H7 (cell line): ENCODE measurements at places on chromosomes 11 and 22. TPM values are rescaled to one million over a fixed set of nuclear protein-coding genes. Genes with fewer than 3 reads are reported as not detected.
A peak's percentile ranks its signal among the peaks of the same experiment; 100 is the strongest.

GRCh38 chr11:75919525-75919924, 104.5 kb downstream of the UVRAG start:
- DNase-seq: no peak

DNA sequence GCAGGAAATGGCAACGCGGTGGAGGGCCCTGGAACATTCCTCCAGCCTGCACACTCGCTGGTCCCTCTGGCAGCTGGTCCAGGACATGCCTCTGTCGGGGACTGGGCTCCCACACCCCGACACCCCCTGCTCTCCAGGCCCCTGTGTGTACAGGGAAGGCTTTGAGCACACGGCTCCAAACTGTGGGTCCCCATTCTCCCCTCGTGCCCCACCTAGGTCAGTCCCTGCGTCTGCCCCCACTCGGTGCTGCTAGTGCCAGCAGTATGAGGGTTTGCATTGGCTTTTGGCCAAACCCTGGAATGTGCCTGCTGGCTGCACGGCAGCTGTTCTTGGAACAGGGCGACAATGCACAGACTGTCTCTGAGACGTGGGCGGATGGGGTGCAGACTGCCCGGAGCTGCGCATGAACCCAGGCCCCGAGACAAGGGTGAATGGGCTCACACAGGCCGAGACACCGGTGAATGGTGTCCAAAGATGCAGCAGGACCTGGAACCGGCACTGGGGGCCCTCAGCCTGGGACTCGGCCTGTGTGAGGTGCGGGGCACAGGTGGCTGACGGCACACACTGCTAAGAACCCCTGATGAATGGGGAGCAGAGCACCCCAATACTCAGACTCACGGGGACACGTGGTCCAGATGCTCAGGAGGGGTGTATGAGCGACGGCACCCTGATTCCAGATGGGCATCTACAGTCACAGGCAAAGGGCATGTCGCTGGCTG, 7.5 kb upstream of the SYT8 start:
- DNase-seq: peak; percentile 50

DNA sequence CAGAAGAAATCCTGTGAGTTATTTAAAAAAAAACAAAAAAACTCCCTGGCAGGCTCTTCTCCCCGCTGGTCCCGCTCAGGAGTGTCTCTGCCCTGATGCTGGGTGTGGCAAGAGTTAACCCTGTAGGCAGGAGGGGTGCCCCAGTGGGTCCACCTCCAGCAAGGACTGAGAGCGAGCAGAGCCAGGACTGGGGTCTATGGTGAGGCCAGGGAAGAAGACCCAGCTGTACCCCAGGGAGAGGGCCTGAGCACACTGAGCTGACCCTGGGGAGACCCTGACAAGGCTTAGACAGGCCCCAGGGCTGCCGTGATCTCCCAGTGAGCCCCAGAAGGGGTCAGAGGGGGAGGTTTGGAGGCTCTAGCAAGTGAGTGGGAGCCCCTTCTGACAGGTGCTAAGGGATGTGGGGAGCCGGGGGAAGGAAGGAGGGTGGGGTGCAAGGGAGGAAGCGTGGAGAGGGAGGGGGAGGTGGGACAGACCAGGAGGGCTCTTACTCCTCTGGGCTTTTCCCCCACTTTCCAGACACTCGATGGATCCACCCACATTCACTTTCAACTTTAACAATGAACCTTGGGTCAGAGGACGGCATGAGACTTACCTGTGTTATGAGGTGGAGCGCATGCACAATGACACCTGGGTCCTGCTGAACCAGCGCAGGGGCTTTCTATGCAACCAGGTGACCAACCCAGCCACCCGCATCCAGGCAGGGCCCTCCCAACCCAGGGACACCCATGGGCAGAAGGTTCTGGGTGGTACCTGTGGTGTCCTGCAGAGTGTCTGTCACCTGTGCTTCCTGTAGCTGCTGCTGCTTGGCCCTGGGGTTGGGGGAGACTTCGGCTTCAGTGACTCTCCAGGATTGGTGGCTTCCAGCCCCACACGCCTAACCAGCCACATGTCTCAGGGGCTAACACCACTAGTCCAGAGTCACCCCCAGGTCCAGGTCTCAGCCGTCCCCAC, 6.4 kb downstream of the APOBEC3G start:
- DNase-seq: peak; percentile 27

GRCh38 chr22:22375576-22376351, 131.2 kb downstream of the VPREB1 start:
- DNase-seq: no peak

DNA sequence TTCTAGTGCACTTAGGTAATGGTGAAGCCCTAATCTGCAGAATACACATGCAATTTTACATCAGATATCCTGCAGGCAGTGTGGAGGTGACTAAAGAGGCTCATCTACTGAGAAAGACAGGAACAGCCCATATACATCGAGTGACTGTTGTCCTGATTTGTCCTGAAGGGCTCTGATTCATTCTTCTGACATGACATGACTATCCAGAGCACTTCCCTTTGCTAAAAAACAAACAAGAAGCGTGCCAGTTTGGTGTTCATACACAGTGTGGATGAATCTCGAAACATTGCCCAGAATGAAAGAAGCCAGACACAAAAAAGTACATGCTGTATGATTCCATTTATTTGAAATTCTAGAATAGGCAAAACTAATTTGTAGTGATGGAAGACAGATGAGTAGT, 48.0 kb upstream of the AMPD3 start:
- DNase-seq: no peak

- DNase-seq: no peak
These were observed 49.9 kb downstream of the MAML2 start for GRCh38 chr11:96293109-96293508.

DNA sequence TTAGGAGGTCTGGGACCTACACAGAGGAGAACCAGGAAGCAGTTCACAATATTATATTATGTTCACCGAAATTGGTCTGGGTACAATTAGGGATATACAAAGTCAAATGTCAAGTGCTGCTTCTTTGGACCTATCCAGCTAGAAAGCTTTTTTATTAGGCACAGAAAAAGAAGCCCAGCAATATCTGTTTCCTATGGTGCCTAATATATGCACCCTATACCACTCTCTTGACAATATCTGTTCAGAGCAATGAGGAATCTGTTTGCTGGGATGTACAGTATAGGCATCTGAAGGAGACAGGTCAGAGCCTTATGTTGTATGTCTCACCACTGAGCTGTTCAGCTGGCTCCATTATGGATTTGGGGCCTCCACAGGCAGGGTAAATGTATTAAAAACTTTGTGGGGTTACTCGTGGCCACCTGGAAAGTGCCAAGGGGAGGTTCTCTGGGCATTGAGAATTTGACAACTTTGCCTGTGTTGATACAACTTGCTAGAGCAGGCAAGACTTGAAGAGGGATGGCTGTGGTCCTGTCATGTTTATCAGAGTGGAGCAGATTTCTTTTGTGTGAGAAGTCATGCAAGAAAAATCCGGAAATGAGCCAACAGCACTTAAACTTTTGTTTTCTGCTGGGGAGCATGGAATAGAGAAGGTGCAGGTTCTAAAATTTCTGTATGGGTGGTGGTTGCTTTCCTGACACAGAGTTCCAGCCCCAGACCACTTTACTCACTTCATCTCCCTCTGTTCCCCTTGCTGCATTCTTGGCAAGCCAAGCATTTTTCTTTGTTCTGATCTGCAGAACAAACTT, 10.1 kb downstream of the STIM1 start:
- DNase-seq: no peak

GRCh38 chr11:39569789-39570188, 1889.7 kb downstream of the LRRC4C start:
- no peak for DNase-seq

Gene OR51B4
- not detected in 2 replicates for total RNA-seq

Gene ACCS
- total RNA-seq: 13.9 and 17.3 TPM in 2 replicates

Gene F2
- 0.33 TPM in 1 of 2 replicates, not detected in the other for total RNA-seq

Gene FOLR2
- not detected in 2 replicates for total RNA-seq
